ENCODE measurements at places on chromosomes 3 and 15. TPM values are rescaled to one million over a fixed set of nuclear protein-coding genes. Genes with fewer than 3 reads are reported as not detected.

ZXDC gene
- 17.7 TPM for total RNA-seq

CSTA gene
- total RNA-seq = 8.0 TPM

TLR9 gene
- under 0.01 TPM for total RNA-seq

MOBP gene
- not detected for total RNA-seq
